ENCODE measurements at places on chromosomes 1 and 21.
A peak's percentile ranks its signal among the peaks of the same experiment; 100 is the strongest.

DNA sequence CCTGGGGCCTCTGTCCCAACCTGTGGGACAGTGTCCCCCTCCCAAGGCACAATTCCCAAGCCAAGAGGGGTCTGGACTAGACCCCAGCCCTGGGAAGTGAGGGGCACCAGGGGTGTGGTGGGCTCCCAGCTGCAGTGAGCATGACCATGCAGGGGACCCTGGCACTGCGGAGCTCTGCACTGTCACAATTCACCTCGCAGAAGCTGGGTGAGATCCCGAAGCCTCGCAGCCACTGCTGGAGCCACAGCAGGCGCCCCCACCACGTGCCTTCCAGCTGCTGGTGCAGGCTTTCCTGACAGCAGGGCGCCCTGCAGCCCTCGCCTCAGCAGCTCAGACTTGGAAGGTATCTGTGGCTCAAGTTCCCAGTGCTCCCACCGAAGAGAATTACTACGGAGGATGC is 10.0 kb upstream of the SRARP start:
- DNase-seq = no peak

- DNase-seq = no peak
These were observed 2.2 kb upstream of the PTPN7 start for GRCh38 chr1:202162418-202163280.

GRCh38 chr1:163056831-163057230 is 12.3 kb upstream of the RGS4 start:
- no peak for DNase-seq

GRCh38 chr1:4319496-4319895 is 334.9 kb upstream of the AJAP1 start:
- no peak for DNase-seq

DNA sequence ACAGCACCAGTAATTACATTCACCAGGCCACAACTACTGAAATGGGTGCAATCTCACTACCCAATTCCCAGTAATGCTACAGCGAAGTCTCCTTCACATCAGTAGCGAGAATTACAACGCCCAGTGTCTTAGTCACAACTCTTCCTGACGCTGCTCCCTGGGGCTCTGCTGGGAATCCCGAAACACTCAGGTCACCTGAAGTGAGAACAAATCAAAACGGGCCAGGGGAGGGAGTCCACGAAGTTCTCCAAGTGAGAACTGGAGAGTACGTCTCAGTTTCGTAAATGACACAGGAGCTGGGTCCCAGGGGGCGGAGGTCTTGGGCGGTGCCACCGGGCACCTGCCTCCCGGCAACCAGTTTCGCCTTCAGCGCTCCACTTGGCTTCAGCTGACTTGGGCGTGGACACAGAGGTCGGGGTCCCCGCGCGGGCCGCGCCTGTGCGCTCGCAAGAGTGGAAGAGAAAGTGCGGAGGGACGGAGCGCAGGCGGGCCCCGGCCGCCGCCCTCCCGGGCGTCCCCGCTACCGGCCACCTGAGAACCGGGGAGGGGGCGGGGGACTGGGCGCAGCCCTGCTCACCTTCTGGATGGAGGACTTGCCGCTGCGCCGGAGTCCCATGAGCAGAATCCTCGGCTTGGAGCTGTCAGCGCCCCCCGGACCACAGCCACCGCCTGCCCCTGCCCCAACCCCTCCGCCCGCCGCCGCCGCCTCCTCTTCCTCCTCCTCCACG is 575 bp downstream of the RRAGC start:
- DNase-seq = peak; percentile 21

DNA sequence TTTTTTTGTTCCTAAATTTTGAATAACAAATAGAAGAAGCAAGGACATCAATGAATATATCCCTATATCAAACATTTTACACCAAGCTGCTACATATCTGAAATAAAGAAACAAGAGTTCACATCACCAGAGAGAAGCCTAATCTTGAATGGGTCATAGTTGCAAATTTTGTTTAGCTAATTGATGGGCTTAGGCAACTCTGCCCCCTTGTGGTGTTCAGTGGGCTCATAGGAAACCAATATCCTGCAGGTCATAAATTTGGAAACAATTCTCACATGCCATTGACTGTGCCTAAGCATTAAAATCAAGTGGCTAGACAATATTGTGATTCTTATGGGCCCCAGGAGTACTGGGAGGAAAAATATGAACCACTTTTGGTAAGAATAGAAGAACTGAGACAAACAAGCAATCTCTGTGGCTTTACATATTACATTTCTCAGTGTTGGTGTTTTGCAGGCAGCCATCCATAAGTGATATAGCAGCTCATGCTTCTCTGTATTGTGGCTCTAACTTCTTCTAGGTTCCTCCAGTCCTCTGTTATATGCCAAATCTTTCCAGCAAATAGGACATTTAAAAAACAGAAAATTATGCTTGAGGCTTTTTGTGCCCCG is 1262.8 kb upstream of the PRMT6 start:
- no peak for DNase-seq

GRCh38 chr21:45988366-45989347 is 7.1 kb downstream of the COL6A1 start:
- DNase-seq = no peak

DNA sequence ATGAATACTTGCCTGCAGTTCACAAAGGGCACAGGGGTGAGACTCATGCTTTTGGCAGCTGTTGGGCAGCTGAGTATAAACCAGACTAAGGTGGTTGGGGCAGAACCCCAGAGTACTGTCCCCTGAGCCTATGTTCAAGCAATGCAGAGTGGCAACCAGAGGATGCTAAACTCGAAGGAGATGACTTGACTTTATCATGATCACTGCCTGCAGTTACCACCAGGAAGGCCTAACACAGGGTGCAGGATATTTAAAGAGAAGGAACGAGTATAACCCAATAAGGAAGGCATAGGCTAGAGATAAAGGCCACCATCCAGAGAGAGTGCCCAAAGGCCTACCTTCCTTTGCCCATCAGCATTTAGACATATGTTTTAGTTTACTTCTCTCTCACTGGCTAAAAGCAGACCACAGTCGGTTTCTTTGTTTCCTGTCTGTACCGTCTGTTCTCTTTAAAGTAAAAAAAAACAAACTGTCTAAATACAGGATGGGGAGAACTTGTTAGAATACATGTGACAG is 83.3 kb downstream of the MPZL1 start:
- no peak for DNase-seq

DNA sequence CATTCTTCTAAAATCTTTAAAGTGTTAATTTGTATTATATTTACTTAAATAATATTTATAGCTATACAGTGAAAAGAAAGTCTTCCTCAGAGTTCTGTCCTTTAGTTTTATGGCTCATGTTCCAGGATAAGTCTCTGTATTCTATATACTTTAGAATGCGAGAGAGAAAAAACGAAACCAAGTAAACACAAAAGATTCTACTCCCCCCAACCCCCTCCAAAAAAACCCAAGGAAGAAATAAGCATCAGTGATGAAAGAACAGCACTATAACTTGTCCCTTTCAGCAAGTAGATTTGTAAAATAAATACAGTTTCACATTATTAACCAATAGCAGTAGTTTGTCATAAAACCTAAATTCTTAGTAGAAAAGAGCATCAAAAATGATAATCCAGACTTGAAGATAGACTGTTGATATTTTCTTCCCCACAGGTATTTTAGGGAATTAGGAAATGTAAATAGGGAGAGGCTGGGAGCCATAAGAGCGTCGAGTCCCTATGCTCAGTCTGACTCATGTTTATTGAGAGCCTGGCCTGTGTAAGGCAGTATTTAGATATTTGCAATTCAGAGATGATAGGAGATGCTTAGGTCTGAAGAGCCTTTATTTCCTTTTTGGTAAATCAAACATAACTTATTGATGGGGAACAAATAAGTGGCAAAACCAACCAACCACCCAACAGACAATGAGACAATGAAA is 35.5 kb downstream of the CDC14A start:
- DNase-seq = no peak

DNA sequence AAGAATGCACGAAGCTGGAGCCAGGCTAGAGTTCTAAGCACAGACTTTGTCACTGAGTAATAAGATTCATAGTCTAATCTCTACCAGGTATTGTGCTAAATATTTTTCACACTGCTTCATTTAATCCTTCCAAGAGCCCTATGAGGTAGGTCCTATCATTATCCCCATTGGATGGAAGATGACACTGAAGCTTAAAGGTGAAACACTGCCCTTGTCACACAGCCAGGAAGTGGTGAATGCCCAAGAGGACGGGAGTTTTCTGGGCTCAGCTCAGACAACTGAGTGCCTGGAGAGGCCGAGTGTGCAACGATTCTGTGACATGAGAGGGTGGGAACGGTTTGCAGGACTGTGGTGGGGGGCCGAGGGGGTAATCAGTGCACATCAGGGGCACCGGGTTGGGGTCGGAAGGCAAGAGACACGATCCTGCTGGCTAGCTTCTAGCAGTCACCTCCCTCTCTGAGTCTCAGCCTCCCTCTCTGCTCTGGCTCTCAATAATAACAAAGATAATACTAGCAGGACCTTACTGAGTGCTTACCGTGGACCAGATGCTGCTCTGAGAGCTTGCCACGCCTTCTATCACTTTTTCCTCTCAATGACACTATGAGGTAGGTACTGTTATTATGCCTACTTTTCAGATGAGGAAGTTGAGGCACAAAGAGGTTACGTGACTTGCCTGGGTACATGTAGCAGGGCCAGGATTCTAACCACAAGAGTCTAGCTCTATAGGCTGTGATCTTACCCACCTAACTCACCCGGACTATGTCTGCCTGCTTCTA is 12.4 kb downstream of the KCNQ4 start:
- no peak for DNase-seq

- DNase-seq = no peak
These were observed 68.1 kb downstream of the SH3BGR start for GRCh38 chr21:39519835-39520234.

- DNase-seq = no peak
These were observed 26.6 kb downstream of the SDE2 start for GRCh38 chr1:225972344-225973152.

DNA sequence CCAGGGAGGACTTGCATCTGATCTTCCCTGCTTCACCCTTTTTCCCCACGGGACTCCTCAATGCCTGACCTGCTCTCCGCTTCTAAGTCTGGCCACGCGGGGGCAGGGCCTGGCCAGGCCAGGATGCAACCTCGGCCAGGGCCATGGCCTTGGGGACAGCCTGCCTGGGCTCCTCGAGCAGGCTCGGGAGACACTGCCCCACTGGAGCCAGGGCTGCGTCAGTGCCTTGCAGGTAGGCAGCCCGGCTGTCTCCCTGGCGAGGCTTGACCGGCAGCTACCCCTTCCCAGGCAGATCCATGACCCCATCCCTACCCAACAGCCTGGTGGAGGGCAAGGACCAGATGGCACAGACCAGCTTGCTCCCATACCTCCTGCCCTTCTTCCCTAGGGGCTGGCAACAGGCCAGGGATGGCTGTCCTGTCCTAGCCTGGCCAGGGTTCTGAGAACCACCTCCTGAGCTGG is 2.7 kb upstream of the PRDM16 start:
- no peak for DNase-seq

- DNase-seq = no peak
These were observed 118.3 kb downstream of the DHRS3 start for GRCh38 chr1:12499539-12500240.

DNA sequence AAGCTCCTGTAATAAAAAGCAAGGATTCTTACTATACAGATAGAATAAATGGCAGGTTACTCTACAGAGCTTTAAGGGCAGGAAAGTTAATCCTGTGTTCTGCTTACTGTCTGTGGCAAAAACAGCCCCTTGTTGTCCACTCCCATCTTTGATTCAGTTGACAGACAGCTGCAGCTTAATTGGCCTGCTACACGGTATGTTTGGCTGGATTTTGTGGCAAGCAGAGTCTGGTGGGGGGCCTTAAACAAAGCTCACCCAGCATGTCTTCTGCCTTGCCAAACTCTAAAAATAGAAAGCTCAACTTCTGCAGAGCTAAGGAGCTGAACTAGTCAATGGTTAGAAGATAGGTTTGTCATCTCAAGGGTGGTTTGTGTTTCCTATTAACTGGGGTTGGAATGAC is 407.2 kb downstream of the HLX start:
- DNase-seq = no peak

- DNase-seq = no peak
These were observed 604.6 kb downstream of the LRRIQ3 start for GRCh38 chr1:73593364-73593763.

- DNase-seq = no peak
These were observed 746 bp upstream of the LAMC1 start for GRCh38 chr1:183022202-183023145.

DNA sequence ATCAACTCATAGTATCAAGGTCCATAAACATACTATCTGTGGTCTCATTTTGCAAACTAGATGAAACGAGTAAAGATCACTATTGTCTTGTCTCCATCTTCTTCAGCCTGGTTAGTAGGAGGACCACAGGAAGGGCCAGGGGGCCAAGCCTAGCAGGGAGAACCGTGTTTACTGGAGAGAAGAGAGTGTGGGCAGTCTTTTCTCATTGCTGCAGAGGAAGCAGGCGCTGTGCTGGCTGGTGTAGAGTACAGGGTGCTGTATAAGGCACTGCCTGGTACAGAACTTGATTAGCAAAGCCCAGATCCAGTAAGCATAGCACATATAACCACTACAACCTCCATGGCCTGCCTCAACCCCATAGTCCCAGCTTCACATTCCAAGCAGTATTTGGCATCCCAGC is 10.0 kb upstream of the B4GALT3 start:
- no peak for DNase-seq

DNA sequence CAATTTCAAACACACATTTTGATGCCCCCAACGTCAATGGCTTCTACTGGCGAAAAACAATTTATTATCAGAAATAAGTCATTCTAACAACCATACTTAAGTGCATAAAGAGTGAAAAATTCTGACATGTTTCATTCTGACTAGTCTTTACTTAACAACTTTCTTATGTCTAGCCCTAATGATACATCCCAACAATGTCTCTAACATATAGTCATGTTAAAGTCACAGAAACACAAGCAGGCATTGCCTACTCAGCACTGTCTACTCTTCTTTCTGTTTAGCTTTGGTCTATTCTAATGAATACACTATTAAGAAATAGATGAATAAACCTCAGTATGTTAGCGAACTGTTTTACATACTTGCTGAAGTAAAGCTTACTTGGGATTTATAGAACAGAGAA is 105.8 kb upstream of the DUSP10 start:
- DNase-seq = no peak

DNA sequence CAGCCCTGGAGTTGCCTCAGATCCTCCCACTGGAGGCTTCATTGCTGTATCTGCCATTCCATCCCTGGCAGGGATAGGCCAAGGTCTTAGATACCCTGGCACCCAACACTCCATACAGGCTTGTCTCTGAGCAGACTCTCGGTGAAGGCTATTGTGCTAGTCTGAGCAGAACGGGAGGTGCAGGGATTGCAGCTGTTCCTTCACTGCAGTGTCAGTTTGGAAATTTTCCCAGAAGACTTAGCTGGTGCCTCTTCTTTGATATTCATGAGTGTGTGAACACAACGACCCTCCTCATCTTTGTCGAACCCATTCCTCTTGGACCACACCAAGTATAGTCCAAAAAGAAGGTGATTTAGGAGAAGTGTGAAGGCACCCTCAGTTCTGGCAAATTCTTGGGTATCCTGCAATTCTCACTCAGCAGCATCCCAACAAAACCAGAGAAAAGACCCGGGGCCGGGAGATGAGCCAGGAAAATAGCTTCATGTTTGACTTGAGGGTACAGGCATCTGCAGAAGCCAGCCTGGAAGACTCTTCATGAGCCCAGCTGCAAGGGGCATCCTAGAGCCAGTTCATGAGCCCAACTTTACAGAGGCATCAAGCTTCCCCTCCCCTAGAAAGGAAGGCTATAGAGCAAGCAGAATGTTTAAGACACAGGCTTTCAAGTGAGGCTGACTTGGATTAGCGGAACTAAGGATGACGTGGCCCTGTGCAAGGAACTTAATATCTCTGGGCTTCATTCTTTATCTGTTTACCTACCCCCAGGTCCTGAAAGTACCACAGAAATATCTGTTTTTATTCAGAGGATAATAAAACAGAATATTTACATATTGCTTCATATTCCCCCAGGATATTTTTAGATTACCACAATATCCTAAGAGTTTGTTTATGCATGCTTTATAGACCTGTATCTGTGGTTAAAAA is 38.8 kb upstream of the HAO2 start:
- DNase-seq = no peak

Data from T-helper 9 cell (primary cell).